ENCODE measurements at places on chromosomes 2 and 18.

GRCh38 chr2:82320296-82320695 lies 2015.7 kb upstream of the LRRTM1 start:
- DNase-seq, result no peak

DNA sequence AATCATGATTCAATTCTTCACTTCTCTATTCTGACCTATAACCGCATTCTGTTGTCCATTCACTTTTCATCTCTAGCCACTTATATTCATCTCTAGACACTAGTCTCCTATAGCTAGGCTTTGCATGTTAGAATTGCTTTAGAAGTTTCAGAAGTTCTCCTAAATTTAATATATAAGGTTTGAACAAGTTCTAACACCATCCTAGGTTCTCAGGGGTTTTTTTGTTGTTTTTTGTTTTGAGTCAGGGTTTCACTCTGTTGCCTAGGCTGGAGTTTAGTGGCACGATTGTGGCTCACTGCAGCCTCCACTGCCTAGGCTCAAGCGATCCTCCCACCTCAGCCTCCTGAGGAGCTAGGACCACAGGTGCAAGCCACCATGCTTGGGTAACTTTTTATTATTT lies 19.9 kb downstream of the WDSUB1 start:
- DNase-seq, result no peak

- no peak for DNase-seq
Observed at GRCh38 chr18:29779096-29779495, 1263.4 kb downstream of the DSC3 start.

GRCh38 chr18:3332376-3332775 lies 70.4 kb downstream of the MYL12B start:
- DNase-seq, result no peak

GRCh38 chr2:33086400-33087015 lies 139.8 kb downstream of the LTBP1 start:
- DNase-seq, result no peak

GRCh38 chr2:162885281-162886070 lies 46.9 kb upstream of the KCNH7 start:
- DNase-seq, result no peak

GRCh38 chr2:33388996-33389395 lies 87.5 kb upstream of the RASGRP3 start:
- DNase-seq, result no peak

DNA sequence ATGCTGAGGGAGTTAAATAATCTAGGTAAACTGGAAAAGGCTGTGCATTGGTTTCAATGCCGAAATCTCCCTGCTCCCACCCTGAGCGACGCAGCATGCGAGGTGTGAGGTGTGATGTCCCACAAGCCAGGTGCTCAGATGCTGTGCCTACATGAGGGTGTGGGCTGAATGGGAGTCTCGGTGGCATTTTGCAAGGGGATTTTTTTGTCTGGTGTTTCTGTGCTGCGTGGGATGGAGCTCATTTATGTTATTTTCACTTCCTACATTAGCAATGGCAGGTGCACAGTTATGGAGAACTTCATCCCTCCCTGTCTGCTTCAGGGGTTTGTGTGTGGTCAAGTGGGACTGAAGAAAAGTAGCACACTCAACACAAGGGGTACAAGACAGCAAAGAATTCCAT lies 110.2 kb upstream of the CCDC68 start:
- DNase-seq, result no peak

DNA sequence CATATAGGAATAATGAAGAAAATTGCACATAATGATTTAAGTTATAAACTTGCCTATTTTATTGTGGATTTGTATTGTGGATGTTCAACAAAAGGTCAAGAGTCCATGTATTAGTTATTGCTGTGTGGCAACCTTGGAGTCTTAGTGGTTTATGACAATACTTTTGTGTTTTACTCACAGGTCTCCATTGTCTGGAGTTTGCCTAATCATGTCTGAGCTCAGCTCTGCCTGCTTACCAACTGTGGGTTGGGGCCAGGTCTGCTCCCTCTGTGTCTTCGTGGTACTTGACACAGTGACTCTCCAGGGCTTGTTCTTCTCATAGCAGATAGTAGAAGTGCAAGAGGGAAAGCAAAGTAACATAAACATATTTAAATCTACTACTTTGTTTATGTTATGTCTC lies 382.5 kb downstream of the CBLN2 start:
- no peak for DNase-seq

DNA sequence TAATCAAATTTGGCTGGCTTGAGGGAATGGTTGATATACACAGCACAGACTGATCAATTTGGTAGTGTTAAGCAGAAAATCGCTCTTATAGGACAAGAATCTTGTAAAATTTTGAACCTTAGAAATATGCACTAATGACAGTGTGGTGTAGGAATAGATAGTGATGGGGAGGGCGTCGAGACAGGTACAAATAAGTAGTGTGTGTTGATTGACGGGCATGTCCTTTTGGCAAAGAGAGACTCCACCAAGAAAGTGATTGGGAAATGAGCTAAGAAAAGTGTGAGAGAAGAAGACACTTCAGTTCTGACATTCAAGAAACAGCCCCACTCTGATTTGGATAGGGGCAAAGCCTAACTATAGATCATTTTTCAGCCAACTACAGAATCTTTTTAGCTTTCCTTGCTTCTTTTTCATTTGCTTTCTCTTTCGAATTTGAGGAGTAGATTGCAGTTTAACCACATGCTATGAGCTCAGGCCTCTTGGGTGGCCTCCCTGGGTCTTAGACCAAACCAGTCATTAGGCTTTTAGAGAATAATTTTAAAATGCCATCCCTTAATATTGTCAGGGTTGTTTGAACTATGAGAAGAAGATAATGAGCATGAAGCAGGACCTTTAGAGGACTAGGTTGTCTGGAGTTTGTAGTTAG lies 127.1 kb downstream of the CERS6 start:
- no peak for DNase-seq

DNA sequence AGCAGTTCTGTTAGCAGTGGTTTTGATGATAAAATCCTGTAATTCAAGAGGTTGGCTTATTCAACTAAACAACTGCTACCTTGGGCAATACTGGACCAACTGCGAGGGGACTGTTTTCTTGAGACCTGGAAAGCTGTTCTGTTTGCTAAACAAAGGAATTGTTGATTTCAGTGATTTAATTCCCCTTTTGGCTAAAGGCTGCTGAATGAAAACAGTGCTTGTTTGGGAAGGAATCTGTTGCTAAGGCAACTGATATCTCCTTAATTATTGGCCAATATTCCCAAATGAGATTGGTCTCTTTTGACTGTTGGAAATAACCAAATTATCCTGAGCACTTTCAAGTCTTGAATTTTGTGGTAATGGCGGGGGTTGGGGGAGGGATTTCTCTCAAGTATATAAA lies 136.8 kb downstream of the CAMKMT start:
- no peak for DNase-seq

DNA sequence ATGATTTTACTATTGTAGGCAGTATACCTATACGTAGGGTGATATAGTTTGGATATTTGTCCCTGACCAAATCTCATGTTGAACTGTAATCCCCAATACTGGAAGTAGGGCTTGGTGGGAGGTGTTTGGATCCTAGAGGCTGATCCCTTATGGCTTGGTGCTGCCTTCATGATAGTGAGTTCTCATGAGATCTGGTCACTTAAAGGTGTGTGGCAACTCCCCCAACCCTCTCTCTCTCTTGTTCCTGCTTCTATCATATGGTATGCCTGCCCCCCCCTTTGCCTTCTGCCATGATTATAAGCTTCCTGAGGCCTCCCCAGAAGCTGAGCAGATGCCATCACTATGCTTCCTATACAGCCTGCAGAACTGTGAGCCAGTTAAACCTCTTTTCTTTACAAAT lies 1.7 kb upstream of the SERPINB10 start:
- DNase-seq, result no peak

DNA sequence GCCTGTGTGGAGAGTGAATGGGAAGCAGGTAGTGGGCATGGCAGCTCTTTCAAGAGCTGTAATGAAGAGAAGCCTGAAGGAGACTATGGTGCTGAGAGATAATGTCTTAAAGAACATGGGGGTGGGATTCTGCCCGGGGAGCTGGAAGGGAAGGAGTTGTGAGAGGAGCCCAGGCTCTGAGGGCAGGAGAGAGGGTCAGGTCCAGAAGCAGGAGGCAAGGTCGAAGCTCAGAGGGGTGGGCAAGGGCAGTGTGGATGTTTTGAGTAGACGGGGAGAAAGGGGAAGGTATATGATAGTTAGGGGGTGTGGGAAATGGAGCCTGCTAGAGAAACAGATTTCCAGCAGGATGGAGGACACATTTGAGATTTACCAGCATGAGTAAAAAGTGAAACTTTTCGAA lies 2.1 kb downstream of the CAPN10 start:
- no peak for DNase-seq

- DNase-seq, result no peak
Observed at GRCh38 chr2:40809156-40809555, 357.3 kb upstream of the SLC8A1 start.

DNA sequence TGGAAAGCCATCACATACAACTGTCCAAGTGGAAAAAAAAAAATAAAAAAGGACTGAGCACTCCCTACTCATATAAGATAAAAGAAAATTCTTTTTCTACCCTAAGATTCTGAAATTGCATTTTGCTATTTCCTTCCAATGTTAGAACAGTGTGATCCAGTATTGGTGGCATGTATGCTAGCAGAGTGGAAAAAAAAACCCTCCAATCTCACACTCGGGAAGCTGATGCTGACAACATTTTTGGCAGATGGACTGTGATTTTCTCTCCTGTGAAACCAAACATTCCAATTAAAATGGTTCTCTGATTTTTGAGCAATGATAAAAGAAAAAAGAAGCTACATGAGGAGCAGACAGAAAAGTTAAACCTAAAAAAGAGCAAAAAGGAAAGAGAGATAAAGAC lies 419.8 kb downstream of the DPP10 start:
- no peak for DNase-seq

GRCh38 chr2:103823847-103824246 lies 1030.1 kb upstream of the POU3F3 start:
- DNase-seq, result no peak

- no peak for DNase-seq
Observed at GRCh38 chr2:69279931-69280681, 106.9 kb downstream of the GFPT1 start.

GRCh38 chr18:39347701-39348100 lies 1782.1 kb upstream of the CELF4 start:
- DNase-seq, result no peak

DNA sequence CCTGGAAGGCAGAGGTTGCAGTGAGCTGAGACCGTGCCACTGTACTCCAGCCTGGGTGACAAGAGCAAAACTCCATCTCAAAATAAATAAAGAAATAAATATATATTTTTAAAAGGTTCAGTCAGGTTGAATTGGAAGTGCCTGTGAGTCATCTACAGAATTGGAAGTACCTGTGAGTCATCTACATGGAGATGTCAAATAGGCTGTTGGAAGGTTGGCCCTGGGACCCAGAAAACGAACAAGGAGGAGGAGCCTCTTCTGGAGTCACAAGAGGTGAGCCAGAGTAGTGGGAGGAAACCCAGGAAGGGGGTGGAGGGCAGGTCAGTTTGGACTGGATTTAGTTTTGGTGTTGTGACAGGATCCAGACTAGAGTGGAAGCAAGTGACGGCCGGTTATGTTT lies 15.2 kb upstream of the SCYGR1 start:
- no peak for DNase-seq

- no peak for DNase-seq
Observed at GRCh38 chr2:27442920-27443282, 720 bp downstream of the KRTCAP3 start.

DNA sequence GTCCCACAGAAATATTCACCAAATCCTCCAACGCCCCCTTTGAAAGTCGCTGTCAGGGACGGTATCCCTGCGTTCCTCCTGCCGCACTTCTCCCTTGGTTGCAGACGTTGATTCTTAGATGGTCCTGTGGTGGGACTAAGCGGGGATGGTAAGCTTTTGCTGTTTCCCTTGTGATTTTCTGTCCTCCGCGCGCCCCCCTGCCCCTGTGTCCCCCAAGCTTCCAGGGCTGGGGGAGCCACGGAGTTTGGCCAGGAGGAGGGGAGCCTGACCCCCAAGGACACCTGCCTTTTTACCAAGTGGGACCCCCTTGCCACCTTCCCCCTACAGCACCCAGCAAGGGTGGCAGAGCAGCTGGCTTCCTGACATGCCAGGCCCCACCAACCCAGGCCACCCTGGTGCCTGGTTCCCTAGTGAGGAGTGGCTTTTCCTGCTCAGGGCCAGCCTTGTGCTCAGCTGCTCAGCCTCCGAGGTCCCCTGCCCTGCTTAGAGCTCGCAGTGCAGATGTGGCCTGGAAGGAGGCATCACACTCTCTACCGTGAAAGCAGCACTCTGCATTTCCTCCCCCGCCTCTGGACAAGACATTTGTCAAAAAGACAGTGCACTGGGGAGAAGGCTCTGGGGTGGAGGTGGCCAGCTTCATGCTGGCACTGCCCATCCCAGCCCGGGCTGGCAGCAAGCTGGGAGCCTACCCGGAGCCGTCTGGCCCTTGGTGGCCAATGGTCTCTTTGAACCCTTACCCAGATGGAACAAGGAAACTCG lies 49.4 kb downstream of the TWIST2 start:
- DNase-seq, result no peak

GRCh38 chr2:216959433-216959832 lies 99.6 kb upstream of the TNP1 start:
- DNase-seq, result no peak

- no peak for DNase-seq
Observed at GRCh38 chr18:52451851-52452250, 111.9 kb downstream of the DCC start.

DNA sequence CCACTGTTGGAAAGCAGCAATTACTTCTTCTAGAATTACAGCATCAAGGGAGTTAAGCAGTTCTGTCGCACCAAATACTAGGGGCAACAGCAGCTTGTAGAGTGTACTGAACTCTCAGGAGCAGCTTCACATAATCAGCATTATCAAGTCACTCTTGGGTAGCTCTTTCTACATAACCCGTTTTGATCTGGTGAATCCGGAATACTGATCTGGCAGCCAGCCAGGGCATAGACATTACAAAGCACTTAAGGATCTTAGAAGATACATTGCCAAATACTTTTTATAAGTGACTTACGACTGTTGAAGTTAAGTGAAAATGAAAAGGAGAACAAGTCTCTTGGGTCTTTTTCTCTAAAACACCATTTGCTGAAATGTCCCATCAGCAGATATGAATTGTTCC lies 73.2 kb upstream of the NETO1 start:
- no peak for DNase-seq

GRCh38 chr18:44134447-44134846 lies 546.2 kb upstream of the SETBP1 start:
- DNase-seq, result no peak

GRCh38 chr2:101231937-101232730 lies 20.6 kb upstream of the CNOT11 start:
- DNase-seq, result no peak

DNA sequence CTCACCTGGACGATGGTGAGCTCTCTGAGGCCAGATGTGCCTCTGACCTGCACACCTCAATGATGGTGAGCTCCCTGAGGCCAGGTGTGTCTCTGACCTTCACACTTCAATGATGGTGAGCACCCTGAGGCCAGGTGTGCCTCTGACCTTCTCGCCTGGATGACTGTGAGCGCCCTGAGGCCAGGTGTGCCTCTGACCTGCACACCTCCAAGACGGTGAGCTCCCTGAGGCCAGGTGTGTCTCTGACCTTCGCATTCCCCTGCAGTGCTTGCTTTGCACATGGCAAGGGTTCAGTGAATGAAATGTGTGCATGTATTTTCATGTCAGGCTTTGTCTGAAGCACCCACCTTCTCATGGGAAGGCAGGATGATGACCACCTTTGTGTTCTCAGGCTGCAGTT lies 95.5 kb downstream of the PTGR3 start:
- DNase-seq, result no peak
